ENCODE measurements at places on chromosomes 4 and X. TPM values are rescaled to one million over a fixed set of nuclear protein-coding genes. Genes with fewer than 3 reads are reported as not detected.

Gene AKAP14
- not detected for total RNA-seq

Gene IL21
- 0.09 TPM for total RNA-seq

Gene CXCL5
- total RNA-seq = not detected

Gene LRIT3
- total RNA-seq = 0.23 TPM

Gene ADH5
- 97.8 TPM for total RNA-seq

GRCh38 chr4:27666943-27667342, 806.3 kb downstream of the STIM2 start:
- H3K27ac ChIP-seq = no peak overlapping the region
- no peak overlapping the region for H3K4me3 ChIP-seq
- no peaks in the 10 kb centered on the region for H3K27me3 ChIP-seq
- no peak for DNase-seq
- no peaks in the 10 kb centered on the region for H3K36me3 ChIP-seq

- no peak for DNase-seq
- no peaks in the 10 kb centered on the region for H3K36me3 ChIP-seq
- H3K27ac ChIP-seq = no peak overlapping the region
- no peaks in the 10 kb centered on the region for H3K27me3 ChIP-seq
- no peak overlapping the region for H3K4me3 ChIP-seq
Observed at GRCh38 chr4:10690185-10690907, 5.8 kb upstream of the CLNK start.

DNA sequence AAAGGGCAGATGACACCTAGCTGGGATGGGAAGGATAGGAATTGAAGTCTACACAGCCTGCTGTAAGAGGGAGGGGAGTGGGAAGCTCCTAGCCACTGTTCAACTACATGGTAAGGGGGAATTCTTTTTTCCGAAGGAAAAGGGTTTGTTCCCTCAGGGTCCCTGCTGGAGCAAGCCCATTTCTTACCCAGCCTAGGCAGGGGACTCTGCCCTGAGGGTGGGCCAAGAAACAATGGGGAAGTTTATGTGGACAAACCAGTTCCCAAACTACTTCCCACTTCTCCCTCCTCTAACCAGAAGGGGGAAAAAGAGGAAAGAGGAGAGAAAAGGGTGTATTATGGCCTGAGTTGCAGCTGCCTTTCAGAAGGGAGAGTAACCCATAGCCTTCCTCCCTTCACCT, 13.5 kb upstream of the VSIG4 start:
- no peaks in the 10 kb centered on the region for H3K36me3 ChIP-seq

GRCh38 chr4:181611033-181611711, 632.0 kb upstream of the TENM3 start:
- H3K36me3 ChIP-seq = no peaks in the 10 kb centered on the region
- DNase-seq = no peak
- no peaks in the 10 kb centered on the region for H3K4me1 ChIP-seq
- H3K27me3 ChIP-seq = no peaks in the 10 kb centered on the region
- no peak overlapping the region for H3K4me3 ChIP-seq
